ENCODE measurements at places on chromosomes 13 and 19.

DNA sequence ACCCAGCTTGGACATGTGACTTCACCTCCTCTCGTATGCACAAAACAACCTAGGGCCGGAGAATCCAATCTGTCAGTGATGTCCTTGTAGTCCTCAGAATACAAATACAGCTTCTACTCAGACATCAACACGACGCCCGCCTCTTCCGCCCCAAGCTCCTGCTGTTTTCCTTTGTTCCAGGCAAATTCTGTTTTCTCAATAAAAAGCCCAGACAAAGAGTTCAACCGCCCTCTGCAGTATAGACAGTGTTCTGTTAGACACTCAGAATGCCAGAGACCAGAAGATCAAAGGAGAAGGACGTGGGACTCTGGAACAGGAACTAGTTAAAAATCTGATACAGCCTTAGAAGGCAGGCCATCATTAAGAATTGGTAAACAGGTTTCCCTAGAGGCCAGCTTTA lies 42.0 kb upstream of the GGACT start:
- DNase-seq, result no peak

- DNase-seq, result peak; percentile 92
Observed at GRCh38 chr13:114128624-114129522, 3.5 kb downstream of the RASA3 start.

DNA sequence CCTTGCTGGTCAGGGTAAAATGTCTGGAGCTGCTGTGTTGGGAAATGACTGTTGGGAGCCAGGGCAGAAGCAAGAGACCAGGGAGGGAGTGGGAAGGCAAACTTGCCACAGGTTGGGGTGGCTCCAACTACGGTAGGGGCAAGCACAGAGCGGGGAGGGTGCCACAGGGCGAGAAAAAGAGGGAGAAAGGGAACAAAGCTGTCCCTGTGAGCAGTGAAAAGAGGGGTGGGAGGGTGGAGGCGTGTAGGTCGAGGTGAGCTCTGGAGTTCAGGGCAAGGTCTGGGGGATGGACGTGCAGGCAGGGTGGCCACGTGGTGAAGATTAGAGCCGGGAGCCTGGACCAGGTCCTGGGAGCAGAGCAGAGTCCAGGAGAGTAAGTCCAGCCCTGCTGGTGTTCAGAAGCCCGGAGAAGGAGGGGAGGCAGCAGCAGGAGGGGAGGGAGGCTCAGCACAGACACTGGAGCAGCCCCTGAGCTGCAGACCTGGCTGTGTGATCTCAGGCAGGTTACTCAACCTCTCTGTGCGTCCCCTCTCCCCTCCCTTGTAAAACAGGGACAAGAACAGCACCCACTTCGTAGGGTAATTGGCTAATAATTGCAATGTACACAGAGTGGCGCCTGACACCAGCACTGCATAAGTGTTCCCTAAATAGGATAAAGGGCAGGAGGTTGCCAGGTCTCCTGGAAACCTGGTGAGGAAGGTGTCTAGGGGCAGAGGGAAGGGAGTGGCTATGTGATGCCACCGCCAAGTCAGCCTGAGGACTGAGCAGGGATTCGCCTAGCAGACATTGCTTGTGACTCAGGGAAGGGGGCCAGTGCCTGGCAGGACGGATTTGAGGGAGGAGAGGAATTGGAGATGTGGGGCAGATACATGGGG lies 3.2 kb upstream of the POLR2E start:
- no peak for DNase-seq

- DNase-seq, result peak; percentile 72
Observed at GRCh38 chr19:39052243-39052746, 19.9 kb upstream of the FBXO27 start.

DNA sequence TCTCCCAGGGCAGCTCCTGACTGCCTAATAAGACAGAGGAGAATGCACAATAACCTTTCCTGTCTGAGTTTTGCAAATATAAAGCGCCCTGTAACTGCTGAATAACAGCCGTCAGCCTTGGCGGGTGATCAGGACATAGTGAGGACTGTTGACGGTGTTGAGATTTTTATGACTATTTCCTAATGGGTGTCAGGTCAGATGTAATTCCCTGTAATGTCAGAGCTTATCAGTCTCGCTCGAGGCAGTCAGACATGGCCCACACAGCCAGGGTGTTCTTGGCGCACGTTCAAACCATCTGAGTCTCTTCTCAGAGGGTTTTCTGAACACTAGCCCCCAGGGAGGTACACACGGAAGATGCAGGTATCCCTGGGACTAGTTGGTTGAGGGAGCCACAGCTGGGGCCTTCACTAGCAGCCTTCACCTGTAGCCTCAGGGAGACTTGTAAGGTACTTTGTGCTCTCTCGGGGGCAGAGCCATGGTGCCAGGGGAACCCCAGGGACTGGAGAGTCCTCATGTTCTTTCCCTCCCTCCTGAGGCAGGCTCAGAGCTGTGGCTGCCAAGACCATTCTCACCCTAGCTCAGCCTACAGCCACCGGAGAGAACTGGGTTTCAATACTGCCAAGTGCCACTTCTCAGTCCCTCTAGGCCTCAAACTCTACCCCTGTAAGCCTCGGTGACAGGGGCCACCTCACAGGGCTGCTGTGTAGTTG lies 213.1 kb downstream of the UQCRFS1 start:
- no peak for DNase-seq

GRCh38 chr19:54694648-54695047 lies 29.6 kb upstream of the KIR3DL3 start:
- no peak for DNase-seq

DNA sequence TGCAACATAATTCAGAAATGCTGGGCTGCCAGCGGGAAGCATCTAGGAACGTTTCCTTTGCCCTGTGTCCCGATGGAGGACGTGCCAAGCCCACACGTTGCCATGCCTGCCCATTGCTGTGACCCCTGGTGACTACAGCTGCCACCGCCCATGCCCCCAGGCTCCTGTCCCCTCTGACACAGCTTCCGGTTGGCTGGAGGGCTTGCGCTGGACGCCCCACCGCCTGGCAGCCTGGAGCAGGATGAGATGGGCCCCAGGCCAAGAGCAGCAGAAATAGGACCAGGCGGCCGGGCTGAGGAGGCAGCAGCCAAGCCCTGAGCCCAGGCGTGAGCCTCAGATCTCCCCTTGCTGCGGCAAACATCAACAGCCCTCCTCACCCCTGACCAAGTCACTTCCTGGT lies 125.9 kb downstream of the COL4A2 start:
- DNase-seq, result no peak

- no peak for DNase-seq
Observed at GRCh38 chr13:83716121-83716520, 166.2 kb downstream of the SLITRK1 start.

GRCh38 chr19:17703824-17704463 lies 15.3 kb upstream of the MAP1S start:
- peak; percentile 72 for DNase-seq

DNA sequence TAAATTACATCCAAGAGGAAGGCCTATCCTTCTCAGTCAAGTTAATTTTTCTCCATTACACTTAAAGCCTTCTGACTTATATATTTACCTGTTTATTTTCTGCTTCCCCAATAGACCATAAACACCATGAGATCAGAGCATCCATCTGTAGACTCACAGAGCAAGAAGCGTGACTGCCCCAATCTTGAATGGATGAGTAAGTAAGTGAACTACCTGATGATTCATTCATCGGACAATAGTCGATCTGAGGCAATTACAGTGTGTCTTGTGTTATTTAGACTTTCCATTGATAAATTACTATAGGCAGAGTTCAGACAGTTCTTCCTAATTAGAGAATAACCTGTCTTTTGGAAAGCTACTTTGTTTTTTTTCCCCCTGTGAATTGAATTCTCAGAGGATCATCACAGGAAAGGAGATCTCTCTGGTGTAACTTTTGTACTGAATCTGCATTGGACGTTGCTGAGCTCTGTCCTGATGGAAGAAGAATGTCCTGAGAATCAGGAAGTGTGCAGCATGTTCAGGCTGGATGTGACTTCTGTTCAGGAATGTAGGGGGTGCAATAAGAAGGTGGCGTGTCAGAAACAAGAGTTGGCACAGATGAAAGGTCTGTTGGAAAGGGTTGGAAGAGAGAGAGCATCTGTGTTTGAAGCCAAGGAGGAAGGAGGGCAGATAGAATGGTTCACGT lies 367.0 kb downstream of the NALCN start:
- no peak for DNase-seq

- DNase-seq, result no peak
Observed at GRCh38 chr19:367561-367960, 23.0 kb upstream of the MIER2 start.

GRCh38 chr19:10006335-10006708 lies 4.0 kb downstream of the COL5A3 start:
- DNase-seq, result no peak

DNA sequence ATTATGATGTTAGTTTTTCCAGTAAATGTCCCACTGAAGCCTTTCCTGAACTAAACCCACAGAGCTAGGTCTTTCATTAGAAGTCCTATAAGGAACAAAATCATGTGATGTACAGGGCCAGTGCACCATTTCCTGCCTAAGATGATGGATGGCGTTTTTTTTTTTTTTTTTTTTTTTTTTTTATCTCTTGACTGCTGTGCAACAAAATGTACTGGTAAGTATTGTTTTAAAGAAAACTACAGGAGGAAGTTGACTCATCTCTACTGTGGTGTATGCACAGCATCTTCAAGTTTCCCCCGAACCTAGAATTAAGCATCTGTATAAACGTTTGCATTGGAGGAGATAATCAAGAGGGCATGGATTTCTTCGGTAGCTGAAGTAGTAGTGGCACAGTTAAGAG lies 197.5 kb downstream of the NBEA start:
- DNase-seq, result no peak

DNA sequence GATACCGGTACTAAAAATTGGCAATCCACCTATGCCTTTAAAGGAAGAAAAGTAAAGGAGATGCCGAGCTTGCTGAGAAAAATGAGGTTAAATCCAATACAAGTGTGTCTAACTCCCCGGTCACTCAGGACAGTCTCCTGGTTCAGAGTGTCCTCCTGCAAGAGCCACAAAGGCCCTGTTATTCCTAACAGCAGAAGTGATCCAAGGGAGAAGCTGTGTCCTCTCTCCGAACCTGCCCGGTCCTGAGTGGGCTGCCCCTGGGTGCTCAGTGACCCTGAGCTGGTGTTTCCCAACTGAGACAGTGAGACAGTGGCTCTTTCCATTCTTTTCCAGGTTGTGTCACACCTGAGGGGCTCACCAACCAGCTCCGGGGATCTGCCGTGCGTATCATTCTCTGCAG lies 4.8 kb downstream of the GJB6 start:
- DNase-seq, result no peak

GRCh38 chr13:48476215-48476614 lies 56.7 kb downstream of the RCBTB2 start:
- no peak for DNase-seq

DNA sequence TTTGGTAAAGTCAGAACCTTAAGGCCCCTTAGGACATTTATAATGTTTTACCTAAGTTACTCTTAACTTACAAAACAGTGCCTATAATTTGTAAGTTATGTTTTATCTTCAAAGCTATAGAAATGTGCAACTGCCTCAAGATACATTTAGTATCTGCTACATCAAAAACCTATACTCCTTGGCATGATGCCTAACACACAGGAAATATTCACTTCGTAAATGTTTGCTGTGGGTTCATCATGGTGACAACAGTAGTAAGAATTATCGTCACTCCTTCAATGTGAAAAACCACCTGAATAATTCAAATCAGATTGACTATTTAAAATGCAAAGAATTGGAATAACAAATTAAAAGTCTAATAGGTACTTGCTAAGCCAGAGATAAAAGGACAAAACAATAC lies 184.1 kb downstream of the DIAPH3 start:
- DNase-seq, result no peak

GRCh38 chr13:39859898-39860297 lies 204.4 kb downstream of the COG6 start:
- no peak for DNase-seq

DNA sequence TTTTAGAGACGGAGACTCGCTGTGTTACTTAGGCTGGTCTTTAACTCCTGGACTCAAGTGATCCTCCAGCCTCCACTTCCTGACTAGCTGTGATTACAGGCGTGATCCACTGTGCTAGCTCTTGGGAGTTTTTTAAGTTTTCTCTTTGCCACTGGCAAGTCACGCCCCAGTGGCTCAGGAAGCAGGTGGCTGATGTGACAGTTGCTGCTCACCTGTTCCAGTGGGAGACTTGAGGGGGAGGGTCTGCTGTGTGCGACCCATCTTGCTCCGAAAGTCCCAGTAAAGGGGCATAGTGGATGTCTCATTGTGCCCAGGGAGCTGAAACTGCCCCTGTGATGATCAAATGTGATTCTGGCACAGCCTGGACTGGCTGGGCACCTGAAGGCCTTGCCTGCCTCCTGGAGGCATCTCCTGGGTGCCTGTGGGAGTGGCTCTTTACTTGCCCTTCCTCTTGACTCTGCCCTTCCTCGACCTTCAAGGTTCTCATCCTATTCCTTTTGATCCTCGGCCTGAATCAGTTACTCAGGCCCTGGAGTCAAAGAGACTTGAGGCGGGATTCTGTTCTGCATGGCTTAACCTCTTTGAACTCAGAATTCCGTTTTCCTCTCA lies 7.8 kb downstream of the SMARCA4 start:
- no peak for DNase-seq

- DNase-seq, result no peak
Observed at GRCh38 chr13:75836441-75836840, 200.3 kb downstream of the LMO7 start.

- no peak for DNase-seq
Observed at GRCh38 chr13:113166266-113166665, 7.8 kb downstream of the PROZ start.

- no peak for DNase-seq
Observed at GRCh38 chr19:11410682-11411081, 8.4 kb downstream of the RGL3 start.

DNA sequence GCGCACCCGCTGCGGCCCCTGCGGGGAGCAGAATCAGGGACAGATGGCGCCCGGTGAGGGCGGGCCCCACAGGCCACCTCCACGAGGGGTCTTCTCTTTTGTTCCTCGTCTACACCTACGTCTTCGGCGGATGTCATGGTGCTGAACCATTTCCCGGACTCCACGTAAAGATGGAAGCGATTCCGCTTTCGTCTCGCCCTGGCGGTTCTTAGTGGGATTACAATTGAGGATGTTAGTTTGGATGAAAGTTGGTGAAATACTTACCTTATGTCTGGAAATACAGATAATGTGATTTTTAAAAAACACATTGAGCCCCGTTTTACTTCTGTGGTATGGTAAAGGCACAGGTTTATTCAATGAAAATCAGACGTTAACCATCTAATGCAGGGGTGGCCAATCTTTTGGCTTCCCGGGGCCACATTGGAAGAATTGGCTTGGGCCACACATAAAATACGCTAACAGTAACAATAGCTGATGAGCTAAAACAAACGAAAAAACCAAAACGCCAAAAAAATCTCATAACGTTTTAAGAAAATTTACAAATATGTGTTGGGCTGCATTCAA lies 1.4 kb upstream of the ZMYM5 start:
- DNase-seq, result peak; percentile 66

GRCh38 chr19:33261511-33262189 lies 36.0 kb upstream of the SLC7A10 start:
- DNase-seq, result no peak

Data from activated T-cell treated with anti-CD3 and anti-CD28 coated beads, Interleukin-2, amount 50 U/mL, for 4 hours (primary cell).